ENCODE measurements at places on chromosomes 3 and 15.

GRCh38 chr3:47227678-47228077 lies 54.9 kb downstream of the KIF9 start:
- DNase-seq, result no peak

GRCh38 chr3:185361920-185362319 lies 1.0 kb upstream of the MAP3K13 start:
- DNase-seq, result peak; percentile 13

DNA sequence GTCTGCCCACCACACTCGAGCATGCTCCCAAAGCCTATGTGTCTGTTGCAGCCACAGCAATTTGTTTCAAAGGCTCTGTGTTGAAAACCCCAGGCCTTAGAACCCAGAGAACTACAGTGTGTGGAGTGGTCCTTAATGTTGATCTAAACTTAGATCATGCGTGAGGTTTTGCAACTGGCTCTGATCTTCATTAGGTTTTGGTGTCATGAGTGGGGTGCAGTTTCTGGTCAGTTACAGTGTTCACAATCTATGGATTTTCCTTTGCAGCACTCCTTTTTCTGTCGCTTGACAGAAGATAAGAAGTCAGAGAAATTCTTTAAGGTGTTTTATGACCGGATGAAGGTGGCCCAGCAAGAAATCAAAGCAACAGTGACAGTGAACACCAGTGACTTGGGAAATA lies 213.0 kb upstream of the BHLHE40 start:
- DNase-seq, result no peak

GRCh38 chr3:191296041-191296541 lies 33.1 kb upstream of the CCDC50 start:
- no peak for DNase-seq

DNA sequence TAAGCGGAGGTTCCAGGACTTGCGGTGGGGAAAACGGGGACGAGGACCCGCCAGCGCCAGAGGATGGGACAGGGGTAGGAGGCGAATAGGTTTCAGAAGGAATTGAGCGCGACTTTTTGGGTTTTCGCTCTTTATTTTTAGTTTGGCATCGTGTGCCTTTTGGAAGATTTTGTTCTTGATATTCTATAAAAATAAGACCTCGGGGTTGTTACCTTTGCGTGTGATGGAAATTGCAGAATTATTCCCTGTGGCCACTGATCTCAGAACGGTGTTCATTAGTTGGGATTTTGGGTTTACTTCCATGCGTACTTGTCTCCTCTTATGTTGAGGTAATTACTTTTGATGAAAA lies 453 bp upstream of the CCDC14 start:
- no peak for DNase-seq

All from EL (cell line).